Activated T-cell treated with anti-CD3 and anti-CD28 coated beads, Interleukin-2, amount 50 U/mL, for 24 hours (primary cell): ENCODE measurements at places on chromosomes 4 and X.

GRCh38 chrX:31550158-31550557, 478.3 kb upstream of the FTHL17 start:
- no peak overlapping the region for H3K4me3 ChIP-seq
- H3K27me3 ChIP-seq: peaks cover 15% of the 10 kb centered on the region
- H3K27ac ChIP-seq: no peak overlapping the region
- no peak for DNase-seq

GRCh38 chr4:76209881-76210280, 3.7 kb downstream of the SCARB2 start:
- H3K27me3 ChIP-seq: no peaks in the 10 kb centered on the region
- H3K27ac ChIP-seq: no peak overlapping the region
- no peaks in the 10 kb centered on the region for H3K36me3 ChIP-seq
- no peak overlapping the region for H3K4me3 ChIP-seq

GRCh38 chr4:18025288-18025687, 3.7 kb upstream of the LCORL start:
- H3K27me3 ChIP-seq: peaks cover 50% of the 10 kb centered on the region
- DNase-seq: no peak
- H3K27ac ChIP-seq: no peak overlapping the region
- H3K36me3 ChIP-seq: peaks cover 8% of the 10 kb centered on the region
- no peak overlapping the region for H3K4me3 ChIP-seq

GRCh38 chrX:77493677-77494553, 46.7 kb downstream of the FGF16 start:
- no peak for DNase-seq
- no peaks in the 10 kb centered on the region for H3K4me1 ChIP-seq
- no peak overlapping the region for H3K4me3 ChIP-seq
- H3K27me3 ChIP-seq: peaks cover 54% of the 10 kb centered on the region
- H3K27ac ChIP-seq: no peak overlapping the region
- no peaks in the 10 kb centered on the region for H3K36me3 ChIP-seq

- H3K27me3 ChIP-seq: peaks cover 21% of the 10 kb centered on the region
- peak; percentile 62 for DNase-seq
- no peaks in the 10 kb centered on the region for H3K36me3 ChIP-seq
- H3K27ac ChIP-seq: no peak overlapping the region
- no peak overlapping the region for H3K4me3 ChIP-seq
Observed at GRCh38 chrX:133776072-133776471, 209.3 kb downstream of the GPC3 start.

GRCh38 chrX:39242187-39242586, 440.9 kb downstream of the MID1IP1 start:
- peaks cover 28% of the 10 kb centered on the region for H3K27me3 ChIP-seq
- no peak overlapping the region for H3K27ac ChIP-seq
- H3K4me1 ChIP-seq: peaks cover 26% of the 10 kb centered on the region
- no peak overlapping the region for H3K4me3 ChIP-seq
- no peak for DNase-seq

- H3K27ac ChIP-seq: no peak overlapping the region
- no peak overlapping the region for H3K4me3 ChIP-seq
- no peaks in the 10 kb centered on the region for H3K36me3 ChIP-seq
- H3K4me1 ChIP-seq: peaks cover 16% of the 10 kb centered on the region
- peaks cover 26% of the 10 kb centered on the region for H3K27me3 ChIP-seq
- no peak for DNase-seq
Observed at GRCh38 chr4:146123231-146123630, 52.3 kb upstream of the LSM6 start.
